Astrocyte (in vitro differentiated cells and primary cell): ENCODE measurements at places on chromosomes 16 and 17. TPM values are rescaled to one million over a fixed set of nuclear protein-coding genes. Genes with fewer than 3 reads are reported as not detected.
A peak's percentile ranks its signal among the peaks of the same experiment; 100 is the strongest.

GRCh38 chr17:31072186-31072585 is 22.6 kb upstream of the NF1 start:
- DNase-seq: no peak

GRCh38 chr16:73262931-73263330 is 215.0 kb upstream of the ZFHX3 start:
- DNase-seq: no peak

GRCh38 chr16:88286301-88286923 is 96.3 kb upstream of the ZNF469 start:
- DNase-seq: no peak

DNA sequence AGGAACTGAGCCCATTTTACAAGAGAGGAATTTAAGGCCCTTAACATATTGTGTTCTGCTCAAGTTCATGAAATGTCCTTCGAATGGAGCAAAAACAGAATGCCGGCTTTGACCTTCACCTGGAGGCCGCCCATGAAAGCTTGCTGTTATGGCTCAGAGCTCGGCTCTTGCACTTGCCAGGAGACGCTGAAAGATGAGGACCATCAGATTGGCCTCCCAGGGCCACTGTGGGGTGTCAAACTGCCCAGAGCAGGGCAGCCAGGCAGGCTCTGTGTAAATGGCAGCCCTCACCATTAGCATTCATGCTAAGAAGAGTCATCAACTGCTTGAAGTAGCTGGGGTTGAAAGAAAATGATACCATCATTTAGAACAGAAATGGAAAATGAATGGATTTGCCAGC is 39.3 kb downstream of the IL21R start:
- no peak for DNase-seq

- peak; percentile 26 for DNase-seq
Measured at GRCh38 chr17:42678951-42679491, 2.2 kb upstream of the PLEKHH3 start.

GRCh38 chr16:30920891-30921290 is 2.5 kb upstream of the FBXL19 start:
- no peak for DNase-seq

- no peak for DNase-seq
Measured at GRCh38 chr17:43840814-43841213, 6.2 kb upstream of the CD300LG start.

DNA sequence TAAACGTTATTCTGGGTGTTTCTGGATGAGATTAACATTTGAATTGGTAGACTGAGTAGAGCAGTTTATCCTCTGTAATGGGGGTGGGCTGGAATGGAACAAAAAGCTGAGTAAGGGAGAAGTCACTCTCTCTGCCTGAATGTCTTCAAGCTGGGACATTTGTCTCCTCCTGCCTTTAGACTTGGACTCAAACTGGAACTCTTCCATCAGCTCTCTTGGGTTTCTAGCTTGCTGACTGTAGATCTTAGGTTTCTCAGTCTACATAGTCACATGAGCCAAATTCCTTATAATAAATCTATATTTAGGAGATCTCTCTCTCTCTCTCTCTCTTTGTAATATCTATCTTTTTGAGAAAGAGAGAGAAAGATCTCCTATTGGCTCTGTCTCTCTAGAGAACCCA is 553.3 kb upstream of the CDH11 start:
- no peak for DNase-seq

- DNase-seq: no peak
Measured at GRCh38 chr17:16912021-16912962, 59.6 kb downstream of the TNFRSF13B start.

- DNase-seq: peak; percentile 7
Measured at GRCh38 chr16:73268366-73268993, 220.6 kb upstream of the ZFHX3 start.

- DNase-seq: no peak
Measured at GRCh38 chr17:1905190-1905913, 75.5 kb downstream of the RPA1 start.

- DNase-seq: peak; percentile 19
Measured at GRCh38 chr17:19645734-19646201, 2.8 kb upstream of the ALDH3A2 start.

GRCh38 chr16:17474572-17474971 is 3.8 kb upstream of the XYLT1 start:
- DNase-seq: no peak

DNA sequence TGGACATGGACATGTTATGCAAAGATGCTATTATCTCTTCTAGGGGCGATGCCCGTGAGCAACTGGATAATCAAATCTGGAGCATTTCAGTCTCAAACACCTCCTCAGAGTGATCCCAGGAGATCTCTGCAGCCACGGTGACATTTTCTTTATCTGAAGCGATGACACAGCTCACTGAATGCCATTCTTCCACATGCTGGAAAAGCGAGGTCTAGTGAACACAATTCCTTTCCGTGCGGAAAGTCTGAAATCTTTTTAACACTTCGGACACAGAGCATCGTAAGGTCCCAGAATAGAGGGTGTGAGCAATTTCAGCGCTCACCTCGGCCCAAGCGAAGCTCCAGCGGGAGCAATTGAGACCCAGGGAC is 531 bp upstream of the HASPIN start:
- DNase-seq: no peak

- no peak for DNase-seq
Measured at GRCh38 chr17:3762922-3763776, 37.8 kb downstream of the ITGAE start.

DNA sequence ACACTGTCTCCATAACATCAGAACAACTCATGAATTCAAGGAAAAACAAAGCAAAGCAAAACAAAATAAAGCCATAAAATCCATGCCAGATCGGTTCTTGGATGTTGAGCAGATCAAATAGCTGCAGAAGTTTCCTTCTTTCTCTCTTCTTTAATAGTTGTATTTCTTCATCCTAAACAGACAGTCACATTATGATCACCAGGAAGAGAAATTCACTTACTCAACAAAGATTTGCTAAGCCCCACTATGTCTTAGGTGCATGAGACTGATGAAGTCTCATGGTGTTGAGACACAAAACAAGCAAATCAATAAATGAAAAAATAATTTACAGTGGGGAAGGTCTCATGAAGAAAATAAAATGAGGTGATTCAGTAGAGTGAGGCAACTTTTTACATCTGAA is 72.8 kb downstream of the WIPI1 start:
- DNase-seq: no peak

- DNase-seq: peak; percentile 16
Measured at GRCh38 chr17:62592341-62593099, 35.0 kb upstream of the MRC2 start.

GRCh38 chr17:57944908-57945307 is 10.3 kb downstream of the CUEDC1 start:
- DNase-seq: peak; percentile 47

GRCh38 chr17:46878055-46878454 is 26.7 kb downstream of the WNT9B start:
- DNase-seq: no peak

DNA sequence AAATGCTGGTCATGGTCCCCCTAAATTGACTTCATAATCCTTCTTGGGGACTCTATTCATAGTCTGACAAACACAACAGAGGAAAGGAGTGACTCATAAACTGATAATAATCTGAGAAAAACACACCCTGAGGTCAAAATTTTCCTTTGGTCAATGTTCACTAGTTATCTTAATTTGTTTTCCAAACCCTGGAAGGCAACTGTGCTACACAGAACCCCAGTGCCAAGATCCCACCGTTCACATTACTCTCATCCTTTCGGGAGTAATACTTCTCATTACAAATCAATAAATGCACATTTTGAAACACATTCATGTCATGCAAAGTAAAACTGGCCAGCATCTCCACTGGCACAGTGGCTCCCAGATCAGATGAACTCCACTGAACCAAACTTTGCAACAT is 23.2 kb downstream of the COIL start:
- DNase-seq: no peak

DNA sequence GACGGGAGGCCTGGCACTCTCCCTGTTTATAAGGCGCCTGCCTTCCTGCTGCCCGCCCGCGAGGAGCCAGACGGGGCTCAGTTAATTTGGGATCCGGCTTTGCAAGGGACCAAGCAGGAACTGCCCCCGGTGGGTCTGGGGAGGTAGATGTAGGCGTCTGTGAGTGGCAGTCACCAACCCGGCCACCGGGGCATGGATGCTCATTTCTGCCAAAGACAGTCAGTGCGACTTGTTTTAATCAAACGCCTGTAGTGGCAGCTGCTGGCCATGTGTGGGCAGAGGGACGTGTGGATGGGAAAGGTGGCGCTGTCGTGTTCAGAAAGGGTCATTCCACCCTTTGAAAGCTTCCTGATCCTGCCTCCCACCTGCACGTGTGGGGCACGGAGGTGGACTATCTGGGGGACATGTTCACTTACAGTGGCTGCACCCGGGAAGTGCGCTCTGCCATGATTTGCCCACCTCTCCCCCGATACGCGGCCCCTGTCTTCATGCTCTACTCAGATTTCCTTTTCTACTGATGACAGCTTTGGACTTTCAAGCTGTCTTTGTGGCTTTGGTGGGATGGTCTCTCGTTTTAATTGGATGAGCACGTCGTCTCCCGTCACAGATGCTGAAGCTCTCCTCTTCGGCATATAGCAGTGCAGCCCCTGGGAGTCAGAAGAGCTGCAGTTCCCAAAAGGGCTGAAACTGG is 60.3 kb upstream of the CIBAR2 start:
- DNase-seq: no peak

DNA sequence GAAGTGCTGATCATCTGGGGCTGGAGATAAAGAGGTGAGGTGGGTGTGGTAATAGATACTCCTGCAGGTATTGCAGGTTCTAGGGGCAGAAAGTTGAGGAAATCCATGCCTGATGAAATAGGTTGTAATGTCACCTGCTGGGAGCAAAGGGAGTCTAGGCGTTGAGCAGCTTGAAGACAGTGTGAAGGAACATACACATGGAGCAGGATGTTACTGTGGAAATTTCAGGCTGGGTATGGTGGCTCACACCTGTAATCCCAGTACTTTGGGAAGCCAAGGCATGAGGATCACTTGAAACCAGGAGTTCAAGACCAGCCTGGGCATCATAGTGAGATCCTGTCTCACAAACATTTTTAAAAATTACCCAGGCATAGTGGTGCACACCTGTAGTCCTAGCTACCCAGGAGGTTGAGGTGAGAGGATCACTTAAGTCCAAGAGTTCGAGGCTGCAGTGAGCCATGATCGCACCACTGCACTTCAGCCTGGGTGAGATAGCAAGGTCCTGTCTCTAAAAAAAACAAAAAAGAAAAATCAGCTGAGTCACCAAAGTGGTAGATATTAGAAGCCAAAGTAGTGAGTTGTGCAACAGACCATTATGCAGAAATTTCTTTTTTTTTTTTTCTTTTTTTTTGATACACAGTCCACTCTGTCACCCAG is 9.1 kb upstream of the CRYBA1 start:
- DNase-seq: peak; percentile 71

- no peak for DNase-seq
Measured at GRCh38 chr17:73976147-73976546, 227.3 kb upstream of the RPL38 start.

DNA sequence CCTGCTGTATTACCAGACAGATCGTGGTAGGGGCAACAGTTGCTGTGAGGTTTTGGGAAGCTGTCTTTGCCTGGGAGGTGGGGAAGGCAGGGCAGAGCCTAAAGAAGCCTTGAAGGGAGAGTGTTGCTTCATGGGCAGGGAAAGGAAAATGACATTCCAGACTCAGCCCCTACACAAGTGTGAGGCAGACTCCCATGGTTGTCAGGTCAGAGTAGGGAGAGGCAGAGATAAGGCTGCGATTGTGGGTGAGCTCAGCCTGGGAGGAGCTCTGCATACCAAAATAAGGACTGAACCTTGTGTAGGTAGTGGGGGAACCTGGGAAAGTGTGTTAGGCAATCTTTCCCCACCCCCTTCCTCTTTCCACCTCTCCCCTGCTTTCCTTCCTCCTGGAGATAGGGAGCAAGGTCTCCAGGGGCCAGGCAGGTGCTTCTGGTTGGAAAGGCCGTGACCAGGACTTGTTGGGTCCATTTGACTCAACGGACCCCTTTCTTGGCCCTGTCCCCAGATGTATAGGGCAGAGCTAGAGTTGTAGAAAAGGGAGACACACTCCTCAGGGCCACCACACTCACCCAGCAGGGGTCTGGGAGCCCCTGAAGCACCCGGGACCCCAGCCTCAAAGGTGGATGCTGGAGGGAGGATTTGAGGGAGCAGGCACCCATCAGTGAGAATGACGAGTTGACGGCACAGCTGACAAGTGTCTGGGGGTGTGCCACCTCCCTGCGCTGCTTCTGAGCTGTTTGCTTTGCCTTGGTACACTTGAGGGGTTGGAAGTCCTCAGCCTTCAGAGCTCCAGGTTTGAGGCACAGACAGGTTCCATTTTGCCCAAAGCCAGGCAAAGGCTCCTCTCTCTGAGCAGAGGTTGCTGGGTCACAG is 18.5 kb upstream of the TOB1 start:
- DNase-seq: peak; percentile 52

DNA sequence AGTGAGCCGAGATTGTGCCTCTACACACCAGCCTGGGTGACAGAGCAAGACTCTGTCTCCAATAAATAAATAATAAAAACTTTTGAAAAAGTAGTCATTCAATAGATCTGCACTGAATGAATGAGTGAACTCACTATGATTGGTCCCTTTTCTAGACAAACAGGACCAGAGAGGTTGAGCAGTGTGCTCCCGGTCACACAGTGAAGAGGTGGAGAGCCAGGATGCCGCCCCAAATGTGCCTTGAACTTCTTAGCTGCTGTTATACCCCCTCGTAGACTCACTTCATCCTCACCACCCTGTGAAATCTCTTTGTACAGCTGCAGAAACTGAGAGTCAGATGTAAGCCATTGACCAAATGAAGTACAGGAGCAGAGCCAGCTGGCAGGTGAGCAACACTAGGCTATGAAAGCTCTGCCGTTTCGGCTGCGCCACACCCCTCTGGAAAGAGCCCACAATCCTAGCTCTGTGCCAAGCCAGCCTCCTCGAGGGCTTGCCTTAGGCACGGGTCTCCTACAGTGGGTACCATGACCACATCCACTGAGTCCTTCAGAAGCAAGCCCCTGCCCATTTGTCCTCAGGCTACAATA is 7.8 kb upstream of the KIAA0513 start:
- DNase-seq: no peak

GRCh38 chr17:40268141-40268712 is 19.5 kb upstream of the CDC6 start:
- peak; percentile 49 for DNase-seq

DNA sequence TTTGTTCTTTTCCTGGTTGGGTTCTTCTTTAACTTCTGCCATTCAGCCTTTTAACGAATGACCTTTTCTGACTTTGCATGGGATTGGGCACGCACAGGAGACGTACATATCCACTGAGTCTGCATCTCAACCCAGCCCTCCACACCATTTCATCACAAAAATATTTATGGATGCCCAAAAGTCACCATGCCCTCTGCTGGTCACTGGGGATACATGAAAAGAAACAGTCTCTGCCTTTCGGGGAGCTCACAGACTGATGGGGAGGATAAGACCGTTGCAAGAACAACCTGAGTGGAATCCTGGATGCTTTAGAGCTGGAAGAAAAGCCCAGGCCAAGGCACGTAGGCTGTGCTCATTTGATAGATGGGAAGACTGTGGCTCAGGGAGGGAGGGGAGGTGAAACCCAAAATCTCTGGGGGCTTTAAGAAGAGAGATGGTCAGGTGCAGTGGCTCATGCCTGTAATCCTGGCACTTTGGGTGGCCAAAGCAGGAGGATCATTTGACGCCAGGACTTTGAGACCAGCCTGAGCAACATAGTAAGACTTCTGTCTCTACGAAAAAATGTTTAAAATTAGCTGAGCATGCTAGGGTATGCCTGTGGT is 7.9 kb upstream of the MT2A start:
- no peak for DNase-seq

- DNase-seq: peak; percentile 40
Measured at GRCh38 chr17:67891481-67892119, 66.3 kb downstream of the BPTF start.

DOC2A gene
- 0.50 and 0.89 TPM in 2 replicates for total RNA-seq

LHX1 gene
- total RNA-seq: 10.8 and 11.8 TPM in 2 replicates

KRTAP4-4 gene
- total RNA-seq: not detected in 2 replicates

HOXB3 gene
- total RNA-seq: not detected in 2 replicates

EVPLL gene
- not detected in 2 replicates for total RNA-seq

GOT2 gene
- total RNA-seq: 100 and 106 TPM in 2 replicates

CEMP1 gene
- total RNA-seq: not detected in 2 replicates

WFDC1 gene
- total RNA-seq: 0.34 TPM in 1 of 2 replicates, not detected in the other
